Fibroblast of skin of left quadriceps (primary cell): ENCODE measurements at places on chromosomes 4 and X.

DNA sequence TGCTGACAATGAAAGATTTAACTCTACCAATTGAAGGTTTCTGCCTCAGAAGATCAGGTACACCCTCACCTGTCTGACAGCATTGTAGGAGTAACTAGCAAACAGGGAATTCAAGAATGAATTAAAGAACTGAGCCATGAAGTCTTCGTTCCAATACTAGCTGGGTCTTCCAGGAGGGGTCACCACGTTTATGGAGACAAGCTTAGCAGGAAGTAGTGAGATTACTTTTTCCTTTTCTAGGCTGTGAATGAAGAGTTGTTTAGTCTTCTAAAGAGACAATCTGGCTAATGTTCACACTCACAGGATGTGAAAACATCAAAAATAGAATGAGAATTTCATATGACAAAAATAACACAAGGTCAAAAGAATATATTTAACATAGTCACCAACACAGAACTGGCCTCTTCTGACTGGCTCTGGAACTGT, 54.9 kb downstream of the REELD1 start:
- no peak for DNase-seq

GRCh38 chrX:13888284-13888683, 71.4 kb upstream of the GPM6B start:
- no peak for DNase-seq

GRCh38 chr4:150001815-150002214, 76.4 kb upstream of the DCLK2 start:
- DNase-seq: no peak

DNA sequence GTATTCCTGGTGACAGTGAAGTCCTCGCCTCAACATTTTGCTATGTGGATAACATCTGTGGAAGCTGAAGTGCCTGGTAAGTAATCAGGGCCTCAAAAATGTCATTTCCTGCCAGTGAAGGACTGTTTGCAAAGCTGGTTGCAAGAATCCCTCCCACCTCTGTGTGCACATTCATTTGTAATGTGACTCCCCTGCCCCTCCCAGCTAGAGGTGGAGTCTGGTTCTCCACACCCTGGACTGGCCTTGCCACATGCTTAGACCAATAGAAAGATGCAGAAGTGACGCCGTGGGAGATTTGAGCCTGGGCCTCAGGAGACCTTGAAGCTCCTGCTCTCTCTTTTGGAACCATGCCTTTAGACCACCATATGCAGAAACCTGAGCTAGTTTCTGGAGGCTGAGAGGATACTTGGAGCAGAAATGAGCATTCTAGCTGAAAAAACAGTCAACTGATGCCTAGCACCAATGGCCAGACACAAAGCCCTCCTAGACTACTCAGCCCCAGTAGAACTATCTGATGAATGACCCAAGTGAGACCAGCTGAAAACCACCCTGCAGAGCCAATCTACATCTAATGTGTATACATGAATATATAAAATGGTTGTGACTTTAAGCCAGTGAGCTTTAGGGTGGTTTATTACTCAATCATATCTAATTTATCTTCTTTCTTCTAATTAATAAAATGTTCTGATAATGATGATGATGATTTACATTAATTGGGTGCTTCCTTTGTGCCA, 47.8 kb upstream of the CRMP1 start:
- no peak for DNase-seq

DNA sequence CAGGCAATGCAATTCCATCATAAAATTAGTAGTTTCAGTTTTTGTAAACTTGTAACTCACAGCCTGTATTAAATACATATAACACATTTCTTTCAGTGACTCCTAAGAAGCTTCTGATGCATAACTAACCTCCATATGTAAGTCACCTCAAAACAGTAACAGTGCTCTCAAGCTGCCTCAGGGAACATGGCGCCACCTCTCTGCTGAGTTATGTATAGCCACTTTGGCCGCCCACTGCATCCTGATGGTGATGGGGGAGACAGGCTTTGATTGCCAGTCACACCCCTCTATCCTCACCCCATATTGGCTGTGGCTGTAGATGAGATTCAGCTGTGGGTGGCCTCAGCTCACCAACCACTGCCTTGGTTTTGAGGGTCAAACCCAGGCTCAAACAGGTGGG, 54.3 kb downstream of the LRBA start:
- no peak for DNase-seq

DNA sequence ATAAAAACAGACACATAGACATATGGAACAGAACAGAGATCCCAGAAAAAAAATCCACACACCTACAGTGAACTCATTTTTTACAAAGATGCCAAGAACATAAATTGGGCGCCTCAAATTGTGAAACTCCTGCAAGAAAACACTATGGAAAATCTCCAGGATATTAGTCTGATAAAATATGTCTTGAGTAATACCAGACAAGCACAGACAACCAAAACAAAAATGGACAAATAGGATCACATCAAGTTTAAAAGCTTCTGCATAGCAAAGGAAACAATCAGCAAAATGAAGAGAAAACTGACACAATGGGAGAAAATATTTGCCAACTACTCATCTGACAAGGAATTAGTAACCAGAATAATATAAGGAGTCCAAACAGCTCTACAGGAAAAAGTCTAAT, 337.3 kb upstream of the DIPK2B start:
- DNase-seq: no peak

- no peak for DNase-seq
Measured at GRCh38 chr4:158157412-158157811, 15.4 kb downstream of the GASK1B start.

DNA sequence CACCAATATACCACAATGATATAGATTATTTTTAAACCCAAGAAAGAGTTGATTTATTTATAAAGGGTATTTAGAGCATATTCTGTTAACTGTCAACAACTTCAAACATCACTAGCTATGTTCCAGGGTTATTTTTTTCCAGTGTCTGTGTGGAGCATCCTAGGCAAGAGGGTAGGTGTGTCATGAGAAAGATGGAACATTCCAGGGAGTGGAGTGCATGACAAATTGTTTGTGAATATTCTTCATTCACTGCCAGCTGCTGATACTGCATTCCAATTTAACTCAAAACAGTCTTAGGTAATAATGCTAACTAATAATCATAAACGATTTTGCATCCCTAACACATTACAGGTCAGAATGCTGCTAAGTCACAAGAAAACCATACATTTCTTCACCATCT, 148.7 kb upstream of the RASGEF1B start:
- DNase-seq: no peak

- no peak for DNase-seq
Measured at GRCh38 chr4:18691431-18692200, 670.1 kb upstream of the LCORL start.

GRCh38 chr4:74874753-74875367, 58.1 kb upstream of the PARM1 start:
- peak; percentile 43 for DNase-seq

DNA sequence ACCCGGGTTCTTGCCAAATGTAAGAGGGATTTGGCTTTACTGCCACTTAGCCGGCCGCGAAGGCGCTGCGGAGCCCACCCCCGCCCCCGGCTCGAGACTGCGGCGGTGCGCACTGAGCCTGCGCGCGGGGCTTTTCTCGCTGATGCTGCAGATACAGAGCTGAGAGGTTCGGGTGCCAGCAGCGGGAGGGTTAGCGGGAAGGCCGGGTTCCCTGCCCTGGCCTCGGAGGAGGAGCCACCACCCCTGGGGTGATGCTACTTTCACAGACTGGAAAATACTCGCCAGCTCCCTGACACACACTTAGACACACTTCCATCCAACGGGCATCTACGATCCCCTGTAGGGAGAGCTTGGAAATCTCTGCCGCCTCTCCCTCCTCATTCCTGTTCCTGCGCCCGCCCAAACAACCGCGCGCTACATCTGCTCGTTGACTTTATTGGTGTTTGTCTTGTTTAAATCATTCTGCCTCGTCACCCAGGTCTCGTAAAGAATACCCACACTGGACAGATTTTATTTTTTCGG, 2.1 kb upstream of the PCDH7 start:
- DNase-seq: no peak

- DNase-seq: no peak
Measured at GRCh38 chr4:178778496-178778895, 1336.3 kb upstream of the AGA start.

GRCh38 chrX:30248854-30249253, 1.9 kb downstream of the MAGEB1 start:
- no peak for DNase-seq

DNA sequence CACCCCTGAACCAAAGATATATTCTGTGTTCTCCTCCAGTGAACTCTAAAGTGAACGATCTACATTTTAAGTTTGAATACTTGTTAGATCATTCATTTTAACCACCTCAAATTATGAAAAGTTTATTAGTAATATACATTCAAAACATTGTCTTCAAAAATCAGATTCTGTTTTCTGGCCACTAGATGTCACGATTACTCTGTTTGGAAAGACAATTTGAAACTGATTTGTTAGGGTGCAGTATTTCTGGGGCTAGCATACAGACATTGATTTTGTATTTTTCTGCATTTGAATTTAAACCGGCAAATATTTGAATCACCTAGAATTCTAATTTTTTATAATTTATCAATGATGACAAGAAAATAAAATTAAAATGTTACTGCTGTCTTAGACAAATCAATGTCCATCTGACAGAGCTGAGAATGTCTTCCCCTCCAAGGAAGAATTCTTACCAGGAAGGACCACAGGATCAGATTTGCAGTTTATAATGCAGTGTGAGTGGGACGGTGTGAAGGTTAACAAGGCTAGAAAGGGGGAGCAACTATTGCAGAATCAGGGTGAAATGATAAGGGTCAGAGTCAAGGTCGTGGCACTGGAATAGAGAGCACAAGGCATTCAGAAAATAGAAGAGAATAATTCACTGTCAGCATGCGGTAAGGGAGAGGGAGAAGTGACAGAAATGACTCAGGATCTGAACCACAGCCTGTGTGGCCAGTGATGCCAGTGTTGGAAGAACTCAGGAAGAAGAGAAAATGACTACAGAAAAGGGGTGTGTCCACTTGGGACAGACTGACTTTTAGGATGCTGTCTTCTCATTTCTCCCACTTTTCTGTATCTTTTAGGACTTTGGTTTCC, 91.6 kb downstream of the ANXA10 start:
- DNase-seq: peak; percentile 21

GRCh38 chrX:83759872-83760271, 101.1 kb upstream of the CYLC1 start:
- no peak for DNase-seq

DNA sequence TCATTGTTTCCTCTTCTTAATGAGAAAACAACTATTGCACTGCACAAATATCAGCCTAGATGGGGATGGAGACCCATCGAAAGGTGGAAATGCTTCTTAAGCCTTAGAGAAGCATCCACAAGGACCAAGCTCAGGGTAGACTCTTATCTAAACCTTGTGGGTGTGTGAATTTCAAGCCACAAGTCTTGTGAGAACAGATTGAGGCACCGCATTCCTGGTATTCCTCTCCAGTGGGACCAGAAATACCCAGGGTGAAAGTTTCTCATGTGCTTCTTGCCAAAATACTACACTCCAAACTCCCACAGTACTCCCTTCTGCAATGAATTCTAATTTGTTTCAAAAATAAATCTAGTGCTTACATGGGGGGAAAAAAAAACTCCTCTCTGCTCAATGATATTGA, 375.6 kb downstream of the PDGFC start:
- DNase-seq: no peak

DNA sequence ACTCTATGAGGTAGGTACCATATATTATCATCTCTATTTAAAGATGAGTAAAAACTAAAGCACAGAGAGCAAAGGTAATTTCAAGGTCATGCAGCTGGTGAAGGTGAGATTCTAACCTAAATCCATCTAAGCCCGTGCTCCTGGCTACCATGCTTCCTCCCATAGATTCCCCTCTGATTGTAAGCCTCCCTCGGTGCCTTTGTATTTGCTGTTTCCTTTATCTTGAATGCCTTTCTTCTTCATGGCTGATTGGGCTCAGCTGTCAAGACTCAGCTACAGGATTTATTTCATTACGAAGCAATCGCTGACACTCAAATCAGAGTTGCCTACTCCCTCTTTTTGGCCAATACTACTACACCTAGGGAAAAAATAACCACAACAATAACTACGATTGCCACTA, 217.1 kb downstream of the ARAP2 start:
- DNase-seq: no peak

- DNase-seq: no peak
Measured at GRCh38 chr4:26533685-26534084, 43.4 kb upstream of the CCKAR start.

- no peak for DNase-seq
Measured at GRCh38 chr4:181858741-181859140, 384.5 kb upstream of the TENM3 start.

GRCh38 chr4:151436093-151436518, 27.1 kb downstream of the FHIP1A start:
- DNase-seq: no peak

- no peak for DNase-seq
Measured at GRCh38 chrX:20952180-20952579, 422.0 kb upstream of the CNKSR2 start.

DNA sequence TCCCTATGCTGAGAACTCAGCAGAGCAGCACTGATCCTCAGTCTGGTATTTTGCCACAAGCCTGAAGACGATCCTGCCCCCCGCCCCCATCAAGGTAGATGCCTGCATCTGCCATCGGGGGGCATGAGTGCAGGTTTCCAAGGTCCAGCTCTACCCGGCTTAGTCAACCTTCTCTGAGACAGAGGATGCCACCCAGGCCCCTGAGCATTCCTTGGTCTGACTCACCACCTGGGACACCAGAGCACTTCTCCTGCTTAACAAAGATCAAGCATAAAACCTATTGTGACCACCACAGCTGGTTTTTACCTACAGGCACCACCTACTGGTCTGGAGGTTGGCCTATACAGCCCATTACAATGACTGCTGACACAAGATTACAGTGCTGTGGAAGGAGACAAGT, 1168.1 kb downstream of the PCDH19 start:
- DNase-seq: no peak

DNA sequence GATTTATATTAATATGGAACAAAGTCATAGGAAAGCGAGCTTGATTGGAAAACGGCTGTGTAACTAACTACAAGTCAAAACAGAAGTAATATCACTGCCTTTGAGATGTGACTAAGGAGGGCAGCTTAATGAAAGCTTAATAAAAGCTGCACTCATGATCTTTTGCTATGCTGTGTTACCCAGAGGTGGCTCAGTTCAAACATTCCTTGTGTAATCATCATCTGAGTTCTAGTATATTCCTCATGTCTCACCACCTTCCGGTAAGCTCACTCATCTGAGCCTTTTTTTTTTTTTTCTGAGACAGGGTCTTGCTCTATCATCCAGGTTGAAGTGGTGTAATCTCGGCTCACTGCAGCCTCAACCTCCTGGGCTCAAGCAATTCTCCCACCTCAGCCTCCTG, 5.0 kb downstream of the GRPEL1 start:
- DNase-seq: no peak

GRCh38 chr4:8524595-8525382, 55.4 kb upstream of the GPR78 start:
- DNase-seq: no peak

DNA sequence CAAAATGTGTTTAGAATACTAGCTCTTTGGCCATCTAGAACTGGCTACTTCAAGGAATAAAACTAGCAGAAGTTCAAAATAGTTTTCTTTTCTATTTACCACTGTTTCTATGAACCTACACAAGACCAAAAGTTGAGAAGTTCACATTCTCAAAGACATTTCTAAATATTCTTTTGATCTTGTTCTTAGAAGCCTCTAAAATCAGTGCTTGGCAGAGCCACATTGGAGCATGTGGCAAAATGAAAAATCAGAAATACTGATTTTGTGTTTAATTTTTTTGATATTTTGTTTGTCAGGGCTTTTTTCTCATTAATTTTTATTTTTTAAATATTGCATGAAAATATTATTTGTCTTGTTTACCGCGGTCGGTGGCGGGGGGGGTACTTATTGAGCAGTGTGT, 853.8 kb upstream of the INTU start:
- DNase-seq: no peak
